ENCODE measurements at places on chromosomes 5 and 9. TPM values are rescaled to one million over a fixed set of nuclear protein-coding genes. Genes with fewer than 3 reads are reported as not detected.

DNA sequence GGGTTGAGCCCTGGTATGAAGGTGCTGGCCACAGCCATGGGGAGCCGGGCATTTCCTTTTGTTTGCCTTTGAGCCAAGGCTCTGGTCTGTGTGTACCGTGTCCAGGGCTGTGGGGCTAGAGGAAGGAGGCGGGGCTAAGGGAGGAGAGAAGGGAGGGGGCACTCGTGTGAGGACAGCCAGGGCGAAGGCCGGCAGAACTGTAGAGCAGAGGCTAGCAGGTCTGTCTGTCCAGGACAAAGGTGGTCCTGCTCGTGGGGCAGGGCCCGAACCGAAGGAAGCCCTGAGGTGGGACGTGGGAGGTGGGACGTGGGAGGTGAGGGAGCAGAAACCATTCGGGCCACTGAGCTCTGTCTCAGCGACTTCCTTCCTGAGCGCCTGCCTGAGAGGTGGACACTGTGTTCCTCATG is 41.3 kb upstream of the TESK1 start:
- DNase-seq, result no peak

GRCh38 chr5:96743065-96743768 is 64.5 kb downstream of the ERAP1 start:
- DNase-seq, result no peak

GRCh38 chr5:133644000-133644865 is 31.9 kb upstream of the FSTL4 start:
- DNase-seq, result no peak

GRCh38 chr5:139146809-139147482 is 51.2 kb downstream of the SIL1 start:
- no peak for DNase-seq

DNA sequence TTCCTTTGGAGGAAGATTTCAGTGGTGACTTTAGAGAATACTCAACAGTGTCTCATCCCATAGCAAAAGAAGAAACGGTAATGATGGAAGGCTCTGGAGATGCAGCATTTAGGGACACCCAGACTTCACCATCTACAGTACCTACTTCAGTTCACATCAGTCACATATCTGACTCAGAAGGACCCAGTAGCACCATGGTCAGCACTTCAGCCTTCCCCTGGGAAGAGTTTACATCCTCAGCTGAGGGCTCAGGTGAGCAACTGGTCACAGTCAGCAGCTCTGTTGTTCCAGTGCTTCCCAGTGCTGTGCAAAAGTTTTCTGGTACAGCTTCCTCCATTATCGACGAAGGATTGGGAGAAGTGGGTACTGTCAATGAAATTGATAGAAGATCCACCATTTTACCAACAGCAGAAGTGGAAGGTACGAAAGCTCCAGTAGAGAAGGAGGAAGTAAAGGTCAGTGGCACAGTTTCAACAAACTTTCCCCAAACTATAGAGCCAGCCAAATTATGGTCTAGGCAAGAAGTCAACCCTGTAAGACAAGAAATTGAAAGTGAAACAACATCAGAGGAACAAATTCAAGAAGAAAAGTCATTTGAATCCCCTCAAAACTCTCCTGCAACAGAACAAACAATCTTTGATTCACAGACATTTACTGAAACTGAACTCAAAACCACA is 67.4 kb downstream of the VCAN start:
- DNase-seq, result no peak

DNA sequence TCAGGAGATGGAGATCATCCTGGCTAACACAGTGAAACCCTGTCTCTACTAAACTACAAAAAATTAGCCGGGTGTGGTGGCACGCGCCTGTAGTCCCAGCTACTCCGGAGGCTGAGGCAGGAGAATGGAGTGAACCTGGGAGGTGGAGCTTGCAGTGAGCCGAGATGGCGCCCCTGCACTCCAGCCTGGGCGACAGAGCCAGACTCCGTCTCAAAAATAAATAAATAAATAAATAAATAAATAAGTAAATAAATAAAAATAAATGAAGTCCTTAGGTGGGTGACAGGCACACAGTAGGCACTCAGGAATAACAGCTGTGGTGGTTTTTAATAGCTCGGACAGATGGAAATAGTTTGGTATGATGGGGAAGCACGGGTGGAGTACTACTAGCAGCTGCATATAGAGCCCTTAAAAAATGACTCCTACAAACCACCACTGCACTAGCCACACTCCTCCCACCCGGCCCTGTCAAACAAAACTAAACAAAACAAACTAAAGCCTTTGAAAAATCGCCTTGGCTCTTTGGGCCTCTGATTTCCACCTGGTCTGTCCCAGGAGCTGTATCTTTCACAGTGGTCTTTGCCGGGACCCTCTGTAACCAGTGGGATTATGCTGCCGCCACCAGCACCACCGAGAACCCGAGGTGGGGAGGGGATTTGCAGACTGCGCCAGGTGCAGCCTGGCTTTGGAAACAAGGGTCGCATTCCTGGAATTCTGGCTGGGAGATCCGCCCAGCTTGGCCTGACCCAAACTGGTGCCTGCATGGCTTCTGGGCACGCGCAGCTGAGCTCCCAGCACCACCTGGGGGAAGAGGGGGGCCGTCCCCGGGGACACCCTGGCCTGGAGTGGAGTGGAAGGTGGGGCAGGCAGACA is 5.1 kb upstream of the WDR5 start:
- peak; percentile 84 for DNase-seq

DNA sequence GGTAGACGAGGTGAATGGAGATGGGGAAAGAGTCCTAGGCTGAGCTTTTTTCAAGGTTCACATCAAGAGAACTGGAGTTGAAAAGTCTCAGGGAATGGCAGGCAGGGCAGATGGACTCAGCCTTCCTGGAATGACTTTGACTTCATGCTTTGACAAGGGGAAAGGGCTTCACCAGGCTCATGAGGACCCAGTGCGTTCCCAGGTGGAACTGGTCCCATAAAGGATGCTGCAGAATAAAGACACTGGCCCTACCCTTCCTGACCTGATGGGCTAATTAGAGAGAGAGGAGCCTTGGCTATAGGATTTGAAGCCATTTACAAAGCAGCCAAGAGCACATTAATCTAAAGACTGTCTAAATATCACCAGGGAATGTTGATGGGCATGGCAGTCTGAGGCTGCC is 63.8 kb downstream of the IL31RA start:
- no peak for DNase-seq

GRCh38 chr9:88652876-88653275 is 117.9 kb downstream of the NXNL2 start:
- no peak for DNase-seq

- DNase-seq, result no peak
These were observed 132.6 kb downstream of the MRPL36 start for GRCh38 chr5:1666812-1667588.

DNA sequence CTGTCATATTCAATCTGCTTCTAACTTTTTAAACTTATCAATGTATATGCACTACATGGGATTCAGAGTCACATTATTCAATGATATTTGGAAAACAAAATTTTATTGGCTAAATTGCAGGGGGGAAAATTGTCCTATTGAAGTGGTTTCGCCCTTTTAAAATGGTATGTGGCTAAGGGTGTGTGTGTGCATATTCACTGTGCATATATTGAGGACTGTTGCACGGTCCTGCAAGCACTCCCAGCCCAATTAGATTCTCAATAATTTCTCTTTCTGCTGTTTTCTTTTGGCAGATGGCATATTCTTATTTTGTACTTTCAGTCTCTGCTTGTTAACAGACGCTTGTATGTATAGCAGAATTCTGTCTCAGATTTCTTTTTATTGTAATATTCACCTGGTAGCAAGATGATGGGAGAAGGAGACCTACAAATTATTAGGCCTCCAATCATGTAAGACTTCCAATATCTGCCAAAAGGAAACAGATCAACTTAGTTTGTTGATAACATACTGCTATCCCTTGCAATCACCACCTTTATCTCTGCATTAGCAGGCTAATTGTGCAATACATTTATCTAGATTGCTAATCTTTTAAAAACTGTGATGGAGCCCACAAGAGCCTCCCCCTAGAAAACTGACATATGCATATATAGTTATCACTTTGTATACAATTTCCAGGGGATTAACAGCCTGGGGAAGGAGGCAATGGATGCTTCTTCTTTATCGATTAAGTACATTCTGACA is 411.5 kb downstream of the PLK2 start:
- no peak for DNase-seq

- no peak for DNase-seq
These were observed 96.4 kb downstream of the EBF1 start for GRCh38 chr5:159003045-159004030.

DNA sequence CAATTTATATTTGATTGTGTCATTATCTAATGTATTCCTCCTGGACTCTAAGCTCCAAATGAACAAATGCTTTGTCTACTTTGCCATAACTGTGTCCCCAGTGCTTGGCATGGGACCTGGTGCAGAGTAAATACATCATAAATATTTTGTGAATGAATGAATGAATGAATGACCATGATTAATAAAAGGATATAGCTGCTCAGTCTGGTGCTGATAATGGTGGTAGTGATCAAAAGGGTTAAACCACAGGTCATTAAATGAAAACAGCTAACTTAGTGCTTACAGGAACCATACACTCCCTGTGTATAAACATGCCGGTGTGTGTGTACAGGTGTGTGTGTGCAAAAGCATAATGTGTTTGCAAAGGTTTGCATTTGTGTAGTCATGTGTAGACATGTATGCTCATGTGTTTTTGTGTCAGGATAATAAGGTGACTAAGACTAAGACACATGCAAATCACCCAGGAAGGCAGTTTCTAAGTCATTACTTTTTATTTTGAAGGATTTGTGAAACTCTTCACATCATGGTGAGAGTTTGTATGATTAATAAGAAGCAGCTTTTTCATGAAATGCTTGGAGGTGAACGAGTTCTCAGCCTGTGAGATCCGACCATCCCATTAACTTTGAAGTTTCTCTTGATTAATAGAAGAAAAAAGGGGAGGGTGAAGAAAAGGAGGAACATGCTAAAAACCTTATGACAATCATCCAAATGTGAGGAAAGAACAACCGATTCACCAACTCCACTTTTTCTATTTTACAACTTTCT is 24.6 kb downstream of the SPARC start:
- DNase-seq, result no peak

Gene CCNJL
- 8.6 TPM for polyA plus RNA-seq

Gene BHMT
- 0.90 TPM for polyA plus RNA-seq

Gene SEMA6A
- 44.7 TPM for polyA plus RNA-seq

Gene GRXCR2
- polyA plus RNA-seq, result not detected

Gene ANXA2R
- polyA plus RNA-seq, result 1.5 TPM

Gene TRAF1
- 9.3 TPM for polyA plus RNA-seq

Gene RETREG1
- 2.5 TPM for polyA plus RNA-seq

Gene OR13C5
- not detected for polyA plus RNA-seq
